Activated T-helper 2 cell treated with anti-CD3 and anti-CD28 coated beads, Interferon-gamma antibody, Interleukin-2, Interleukin-4, amounts not matched to agents 10 μg/mL and 5 μg/mL and 100 μg/mL, durations not matched to agents 14 hours and 24 hours and 36 hours (primary cell): ENCODE measurements at places on chromosomes 3 and 15.

- no peak for DNase-seq
- peaks cover 24% of the 10 kb centered on the region for H3K4me1 ChIP-seq
- H3K27ac ChIP-seq, result no peak overlapping the region
- no peaks in the 10 kb centered on the region for H3K27me3 ChIP-seq
- no peak overlapping the region for H3K4me3 ChIP-seq
- H3K36me3 ChIP-seq, result no peaks in the 10 kb centered on the region
These were observed 124.2 kb downstream of the LIPC start for GRCh38 chr15:58556028-58556361.

GRCh38 chr3:52055537-52056351 is 627 bp downstream of the DUSP7 start:
- no peaks in the 10 kb centered on the region for H3K27me3 ChIP-seq
- peak; percentile 44 for DNase-seq
- peaks cover 35% of the 10 kb centered on the region for H3K4me1 ChIP-seq

- H3K36me3 ChIP-seq, result no peaks in the 10 kb centered on the region
- peaks cover 10% of the 10 kb centered on the region for H3K4me1 ChIP-seq
- H3K27ac ChIP-seq, result no peak overlapping the region
- no peak for DNase-seq
- peaks cover 1% of the 10 kb centered on the region for H3K27me3 ChIP-seq
These were observed 1.4 kb downstream of the MFGE8 start for GRCh38 chr15:88911766-88912118.

DNA sequence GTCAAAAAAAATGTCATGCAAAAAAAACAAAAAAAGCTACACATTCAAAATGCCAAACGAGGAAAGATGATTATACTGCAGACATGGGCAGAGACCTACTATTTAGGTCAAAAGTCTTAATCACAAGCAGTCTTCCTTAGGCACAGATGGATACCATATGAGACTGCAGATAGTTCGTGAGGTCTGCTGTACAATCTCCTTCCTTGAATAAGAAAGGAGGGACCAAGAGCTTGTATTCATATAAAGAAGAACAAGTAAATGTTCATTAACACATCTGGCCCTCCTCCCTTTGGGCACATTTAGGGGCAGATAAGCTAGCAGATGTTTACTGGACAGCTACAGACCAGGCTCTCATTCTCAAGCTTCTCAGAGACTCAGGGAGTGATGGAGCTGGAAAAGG is 45.3 kb downstream of the ANXA2 start:
- peaks cover 3% of the 10 kb centered on the region for H3K4me1 ChIP-seq
- H3K36me3 ChIP-seq, result peaks cover 88% of the 10 kb centered on the region
- no peak overlapping the region for H3K4me3 ChIP-seq
- no peak overlapping the region for H3K27ac ChIP-seq

DNA sequence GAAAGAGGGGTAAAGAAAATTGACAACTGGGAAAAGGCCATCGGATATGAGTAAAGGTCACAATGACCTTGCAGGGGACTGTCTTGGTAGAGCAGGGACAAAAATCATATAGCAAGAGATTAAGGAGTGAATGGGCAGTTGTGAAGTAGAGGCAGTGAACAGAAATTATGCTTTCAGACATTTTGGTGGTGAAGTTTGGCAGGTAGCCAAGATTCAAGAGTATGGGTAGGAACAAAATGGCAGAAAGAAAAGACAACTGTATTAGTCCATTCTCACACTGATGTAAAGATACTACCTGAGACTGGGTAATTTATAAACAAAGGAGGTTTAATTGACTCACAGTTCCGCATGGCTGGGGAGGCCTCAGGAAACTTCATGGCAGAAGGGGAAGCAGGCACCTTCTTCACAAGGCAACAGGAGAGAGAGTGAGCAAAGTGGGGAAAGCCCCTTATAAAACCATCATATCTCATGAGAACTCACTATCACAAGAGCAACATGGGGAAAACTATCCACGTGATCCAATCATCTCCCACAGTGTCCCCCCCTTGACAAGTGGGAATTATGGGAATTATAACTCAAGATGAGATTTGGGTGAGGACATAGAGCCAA is 84.0 kb downstream of the CGNL1 start:
- DNase-seq, result no peak
- H3K4me1 ChIP-seq, result no peaks in the 10 kb centered on the region
- peaks cover 6% of the 10 kb centered on the region for H3K27me3 ChIP-seq
- H3K4me3 ChIP-seq, result no peak overlapping the region
- no peak overlapping the region for H3K27ac ChIP-seq
- no peaks in the 10 kb centered on the region for H3K36me3 ChIP-seq

GRCh38 chr3:13846238-13846637 is 33.6 kb downstream of the WNT7A start:
- no peak overlapping the region for H3K27ac ChIP-seq
- no peak overlapping the region for H3K4me3 ChIP-seq
- no peaks in the 10 kb centered on the region for H3K27me3 ChIP-seq
- H3K36me3 ChIP-seq, result no peaks in the 10 kb centered on the region
- H3K4me1 ChIP-seq, result no peaks in the 10 kb centered on the region

DNA sequence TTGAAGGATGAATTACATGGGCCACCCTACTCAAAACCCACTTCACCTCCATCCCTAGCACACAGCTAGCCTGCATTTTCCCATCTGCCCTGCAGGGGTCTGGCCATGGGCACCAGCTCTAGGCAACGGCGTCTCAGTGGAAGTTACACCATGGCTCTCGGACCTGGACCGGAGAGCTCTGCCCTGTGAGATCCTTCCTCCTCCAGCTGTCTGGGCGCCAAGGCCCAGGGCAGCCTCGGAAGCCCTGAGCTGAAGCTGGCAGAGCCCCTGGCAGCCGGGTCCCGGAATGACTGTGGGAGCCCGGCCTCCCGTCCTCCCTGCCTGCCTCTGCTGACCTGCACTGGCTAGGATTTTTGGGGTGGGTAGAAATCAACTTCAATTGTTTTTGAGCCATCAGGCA is 98.9 kb downstream of the CHSY1 start:
- H3K4me3 ChIP-seq, result no peak overlapping the region
- no peak for DNase-seq
- H3K36me3 ChIP-seq, result no peaks in the 10 kb centered on the region

GRCh38 chr3:118817748-118818165 is 216.9 kb downstream of the IGSF11 start:
- no peak overlapping the region for H3K27ac ChIP-seq
- no peaks in the 10 kb centered on the region for H3K36me3 ChIP-seq
- H3K27me3 ChIP-seq, result peaks cover 2% of the 10 kb centered on the region
- H3K4me1 ChIP-seq, result no peaks in the 10 kb centered on the region
- H3K4me3 ChIP-seq, result no peak overlapping the region

DNA sequence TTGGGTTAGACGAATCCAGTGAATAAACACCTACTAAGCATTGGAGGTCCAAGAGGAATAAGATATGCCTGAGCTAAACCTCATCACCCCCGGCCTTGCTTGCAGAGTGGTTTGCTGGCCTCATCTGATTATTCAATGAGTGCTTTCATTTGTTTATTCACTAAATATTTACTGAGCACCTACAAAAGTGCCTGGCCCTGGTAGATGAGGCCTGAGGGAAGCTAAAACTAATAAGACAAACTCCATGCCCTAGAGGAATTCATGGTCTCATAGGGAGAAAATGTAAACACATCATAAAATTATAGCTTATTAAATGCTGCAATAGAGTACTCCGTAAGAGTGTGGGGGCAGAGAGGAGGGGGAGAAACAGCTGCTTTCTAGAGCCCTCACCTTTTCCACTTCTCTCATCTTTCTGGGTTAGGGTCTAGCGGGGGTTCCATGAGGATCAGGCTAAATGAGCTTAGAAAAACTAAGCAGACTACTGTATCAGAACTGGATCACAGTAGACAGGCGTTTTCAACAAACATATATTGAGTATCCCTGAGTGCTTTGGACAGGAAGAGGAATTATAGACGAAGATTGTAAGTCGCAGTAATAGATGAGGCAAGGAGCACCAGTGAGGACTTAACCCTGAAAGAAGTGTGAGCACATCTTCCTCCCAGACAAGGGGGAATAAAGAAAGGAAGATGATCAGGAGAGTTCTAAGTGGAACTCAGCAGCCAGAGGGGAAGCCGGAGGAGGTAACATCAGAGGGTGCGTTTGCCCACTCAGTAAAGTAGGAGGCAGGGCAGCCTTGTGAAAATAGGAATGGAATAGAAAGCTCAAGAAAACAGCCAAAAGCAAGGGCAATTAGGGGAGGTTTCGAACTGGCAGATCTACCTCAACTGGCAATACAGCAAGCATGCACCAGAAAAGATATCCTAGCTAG is 31.5 kb upstream of the LAMP3 start:
- no peak for DNase-seq
- H3K27ac ChIP-seq, result no peak overlapping the region

DNA sequence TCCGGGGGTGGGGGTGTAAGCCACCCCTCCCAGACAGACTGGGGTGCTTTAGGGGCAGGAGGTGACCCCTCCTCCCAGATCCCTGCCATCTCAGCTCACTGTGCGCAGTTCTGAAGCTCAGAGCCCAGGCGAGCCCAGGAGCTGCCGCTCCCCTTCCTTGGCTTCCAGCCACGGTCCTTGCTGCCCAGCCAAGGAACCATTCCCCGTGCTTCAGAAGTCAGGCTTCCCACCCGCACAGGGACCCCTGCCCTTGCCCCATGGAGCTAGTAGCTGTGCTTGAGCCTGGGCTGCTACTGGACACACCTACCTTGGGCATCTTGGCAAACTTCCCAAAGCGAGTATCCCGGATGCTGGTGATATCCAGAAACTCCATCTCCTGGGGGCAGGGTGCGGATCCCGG is 4.8 kb downstream of the PLCB2 start:
- no peaks in the 10 kb centered on the region for H3K27me3 ChIP-seq
- H3K4me1 ChIP-seq, result peaks cover 18% of the 10 kb centered on the region

DNA sequence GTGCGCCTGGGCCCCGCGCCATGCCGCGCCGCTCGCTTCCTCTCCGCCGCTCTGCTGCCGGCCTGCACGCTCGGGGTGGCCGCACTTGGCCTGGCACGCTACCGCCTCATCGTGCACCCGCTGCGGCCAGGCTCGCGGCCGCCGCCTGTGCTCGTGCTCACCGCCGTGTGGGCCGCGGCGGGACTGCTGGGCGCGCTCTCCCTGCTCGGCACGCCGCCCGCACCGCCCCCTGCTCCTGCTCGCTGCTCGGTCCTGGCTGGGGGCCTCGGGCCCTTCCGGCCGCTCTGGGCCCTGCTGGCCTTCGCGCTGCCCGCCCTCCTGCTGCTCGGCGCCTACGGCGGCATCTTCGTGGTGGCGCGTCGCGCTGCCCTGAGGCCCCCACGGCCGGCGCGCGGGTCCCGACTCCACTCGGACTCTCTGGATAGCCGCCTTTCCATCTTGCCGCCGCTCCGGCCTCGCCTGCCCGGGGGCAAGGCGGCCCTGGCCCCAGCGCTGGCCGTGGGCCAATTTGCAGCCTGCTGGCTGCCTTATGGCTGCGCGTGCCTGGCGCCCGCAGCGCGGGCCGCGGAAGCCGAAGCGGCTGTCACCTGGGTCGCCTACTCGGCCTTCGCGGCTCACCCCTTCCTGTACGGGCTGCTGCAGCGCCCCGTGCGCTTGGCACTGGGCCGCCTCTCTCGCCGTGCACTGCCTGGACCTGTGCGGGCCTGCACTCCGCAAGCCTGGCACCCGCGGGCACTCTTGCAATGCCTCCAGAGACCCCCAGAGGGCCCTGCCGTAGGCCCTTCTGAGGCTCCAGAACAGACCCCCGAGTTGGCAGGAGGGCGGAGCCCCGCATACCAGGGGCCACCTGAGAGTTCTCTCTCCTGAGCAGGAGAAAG is 951 bp downstream of the GPR62 start:
- DNase-seq, result no peak
- no peaks in the 10 kb centered on the region for H3K4me1 ChIP-seq
- H3K36me3 ChIP-seq, result no peaks in the 10 kb centered on the region
- H3K4me3 ChIP-seq, result no peak overlapping the region
- H3K27me3 ChIP-seq, result peaks cover 31% of the 10 kb centered on the region

DNA sequence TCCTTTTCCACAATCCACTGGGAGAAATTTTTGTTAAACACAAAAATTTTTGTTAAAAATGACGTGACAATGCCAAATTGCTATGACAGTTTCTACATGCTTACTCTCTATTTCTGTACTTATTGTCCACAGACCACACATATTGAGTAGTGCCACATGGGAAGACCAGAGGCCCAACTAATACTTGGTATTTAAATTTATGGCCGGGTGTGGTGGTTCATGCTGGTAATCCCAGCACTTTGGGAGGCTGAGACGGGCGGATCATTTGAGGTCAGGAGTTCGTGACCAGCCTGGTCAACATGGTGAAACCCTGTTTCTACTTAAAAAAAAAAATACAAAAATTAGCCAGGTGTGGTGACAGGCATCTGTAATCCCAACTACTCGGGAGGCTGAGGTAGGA is 20.3 kb downstream of the ZBTB11 start:
- H3K27me3 ChIP-seq, result no peaks in the 10 kb centered on the region
- no peak overlapping the region for H3K4me3 ChIP-seq
- DNase-seq, result no peak
- H3K27ac ChIP-seq, result no peak overlapping the region
- H3K36me3 ChIP-seq, result peaks cover 89% of the 10 kb centered on the region
- no peaks in the 10 kb centered on the region for H3K4me1 ChIP-seq

DNA sequence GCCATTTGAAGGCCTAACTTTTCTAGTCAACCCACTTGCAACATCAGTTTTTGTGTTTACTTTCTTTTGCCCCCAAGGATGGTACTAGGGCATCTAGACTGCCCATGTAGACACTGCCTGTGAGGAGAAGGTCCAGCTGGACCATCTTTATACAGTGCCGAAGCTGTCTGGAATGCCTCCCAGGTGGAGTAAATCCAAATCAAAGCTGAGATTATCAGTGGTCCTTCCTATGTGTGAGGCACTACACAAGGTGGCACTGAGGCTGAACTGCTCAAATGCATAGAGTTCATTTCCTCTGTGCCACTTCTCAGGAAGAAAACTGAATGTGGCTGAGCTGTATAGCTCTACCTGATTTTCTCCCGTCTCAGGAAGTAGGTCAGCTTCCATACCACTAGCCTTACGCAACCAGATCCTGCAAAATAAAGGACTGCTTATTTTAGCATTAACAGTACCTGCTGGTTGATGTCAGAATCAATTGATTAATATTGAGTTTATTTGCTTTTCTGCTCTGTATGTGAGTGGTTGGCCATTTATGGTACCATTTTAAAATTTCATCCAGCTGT is 106.1 kb downstream of the GHSR start:
- DNase-seq, result no peak
- peaks cover 4% of the 10 kb centered on the region for H3K4me1 ChIP-seq
- no peak overlapping the region for H3K27ac ChIP-seq

- no peak for DNase-seq
- peaks cover 6% of the 10 kb centered on the region for H3K4me1 ChIP-seq
- peak overlapping the region; percentile 46 for H3K27ac ChIP-seq
- peaks cover 44% of the 10 kb centered on the region for H3K36me3 ChIP-seq
- no peaks in the 10 kb centered on the region for H3K27me3 ChIP-seq
- peak overlapping the region; percentile 50 for H3K4me3 ChIP-seq
These were observed 12.6 kb upstream of the ZBTB47 start for GRCh38 chr3:42640771-42641370.

DNA sequence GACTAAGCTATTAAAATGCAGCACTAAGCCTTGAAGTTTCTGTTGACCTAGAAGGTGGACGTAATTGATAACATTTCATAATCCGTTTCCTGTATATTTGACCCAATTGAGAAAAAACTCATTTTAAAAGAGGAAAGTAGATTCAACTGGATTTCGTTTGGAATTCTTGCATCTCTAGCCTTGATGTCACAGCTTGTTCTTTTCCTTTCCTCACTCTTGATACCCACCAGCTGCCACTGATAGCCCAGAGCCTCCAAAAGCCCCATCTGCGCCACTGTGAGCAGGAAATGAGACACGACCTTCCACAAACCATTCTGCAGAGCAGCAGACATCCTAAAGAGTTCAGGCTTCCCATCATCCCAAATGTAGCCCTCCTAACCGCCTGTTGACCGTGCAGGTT is 61.8 kb downstream of the FOXB1 start:
- no peaks in the 10 kb centered on the region for H3K4me1 ChIP-seq
- DNase-seq, result no peak
- H3K27me3 ChIP-seq, result no peaks in the 10 kb centered on the region
- no peak overlapping the region for H3K27ac ChIP-seq
